NB4 (cell line): ENCODE measurements at places on chromosomes 7 and 10.
A peak's percentile ranks its signal among the peaks of the same experiment; 100 is the strongest.

GRCh38 chr10:7958442-7958841, 96.0 kb upstream of the GATA3 start:
- DNase-seq, result peak; percentile 3

- DNase-seq, result peak; percentile 56
Measured at GRCh38 chr10:79247373-79248137, 99.7 kb upstream of the PPIF start.

DNA sequence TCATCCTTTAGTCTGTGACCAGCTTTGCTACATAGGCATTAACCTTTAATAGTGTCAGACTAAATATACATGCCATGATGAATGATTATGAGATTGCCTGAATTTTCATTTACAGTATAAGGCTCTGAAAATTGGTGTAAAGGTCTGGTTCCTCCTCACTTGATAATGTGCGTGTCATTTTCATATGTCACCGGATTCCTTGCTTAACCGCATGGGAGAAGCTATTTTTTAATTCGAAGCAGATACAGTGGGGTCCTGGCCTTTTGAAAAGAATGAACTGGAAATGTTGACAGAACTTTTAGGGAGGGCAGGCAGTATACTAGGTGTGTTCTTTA, 192.4 kb upstream of the SH2B2 start:
- DNase-seq, result no peak

- no peak for DNase-seq
Measured at GRCh38 chr7:31495653-31496052, 18.2 kb upstream of the ITPRID1 start.

DNA sequence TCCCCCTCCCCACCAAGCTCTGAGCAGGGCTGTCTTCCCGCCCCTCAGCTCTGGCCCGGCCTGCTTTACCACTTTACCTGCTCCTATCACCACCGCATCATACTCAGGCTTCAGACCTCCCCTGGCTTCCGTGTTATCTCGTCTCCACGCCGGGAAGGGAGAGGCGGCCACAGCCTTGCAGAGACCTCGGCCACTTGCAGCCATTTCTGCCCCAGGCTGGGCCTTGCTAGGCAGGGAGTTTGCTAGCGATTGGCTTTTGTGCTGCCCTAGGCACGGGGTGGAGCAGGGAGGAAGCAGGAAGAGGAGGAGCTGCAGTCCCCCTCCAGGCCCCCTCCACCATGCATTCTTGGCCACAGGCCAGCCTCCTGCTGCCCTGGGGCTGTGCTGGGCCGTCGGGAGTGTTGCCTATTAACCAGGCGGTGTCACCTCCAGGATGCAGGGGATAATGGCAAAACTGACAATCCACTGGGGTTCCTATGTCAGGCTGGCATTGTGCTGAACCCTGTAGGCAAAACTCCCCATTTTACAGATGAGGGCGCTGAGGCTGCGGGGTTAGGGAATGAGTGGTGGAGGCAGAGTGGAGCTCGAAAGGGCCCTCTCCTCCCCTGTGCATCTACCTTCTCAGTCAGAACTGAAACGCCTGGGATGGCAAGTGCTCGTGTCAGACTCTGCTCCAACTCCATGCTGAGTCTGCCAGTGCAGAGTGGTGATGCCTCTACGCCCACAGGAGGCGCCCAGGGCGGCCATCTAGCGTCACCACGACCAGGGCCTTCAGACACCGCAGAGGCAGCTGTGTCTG, at the start of gene PYROXD2:
PYROXD2 (minus strand) TSS at position 251 of the 799 bp plus-strand sequence; CDS start at position 204, 47 bp downstream.
- peak; percentile 92 for DNase-seq

GRCh38 chr10:86509145-86509544, 12.4 kb downstream of the WAPL start:
- DNase-seq, result no peak

- DNase-seq, result no peak
Measured at GRCh38 chr7:147678943-147679342, 911.6 kb upstream of the C7orf33 start.

DNA sequence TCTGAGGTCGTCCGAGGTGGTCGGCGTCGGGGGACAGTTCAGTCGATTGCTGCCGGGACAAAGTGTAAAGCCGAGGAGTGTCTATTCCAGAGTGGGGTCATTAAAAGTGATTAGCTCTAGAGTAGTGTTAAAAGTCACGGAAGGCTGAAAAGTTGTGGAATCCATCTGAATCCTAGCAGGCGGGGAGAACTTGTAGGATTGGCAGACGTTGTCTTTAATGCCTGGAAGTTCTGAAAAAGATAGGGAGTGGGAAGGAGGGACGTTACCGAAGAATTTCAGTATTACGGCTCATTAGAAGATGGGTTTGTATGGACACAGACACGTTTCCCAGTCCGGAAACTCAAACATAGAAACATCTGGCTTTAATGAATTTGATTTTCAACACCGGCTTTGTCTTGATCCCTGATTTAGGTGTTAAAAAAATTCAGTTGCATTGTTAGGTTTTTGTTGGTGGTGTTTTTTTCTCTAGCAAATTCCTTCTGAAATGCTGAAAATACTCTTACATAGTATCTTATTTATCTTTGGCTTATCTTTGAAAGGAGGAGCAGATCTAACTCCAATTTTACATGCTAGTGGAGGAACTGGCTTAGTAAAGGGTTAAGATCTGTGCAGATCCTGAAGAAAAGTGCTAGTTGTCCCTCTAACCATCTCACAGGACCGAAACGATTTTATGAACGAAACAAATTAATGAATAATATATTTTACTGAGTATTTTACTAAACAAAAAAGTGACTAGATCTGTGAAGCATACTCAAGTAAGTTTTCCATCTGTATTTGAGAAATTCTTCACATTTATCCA, 900 bp downstream of the MKLN1 start:
- no peak for DNase-seq

DNA sequence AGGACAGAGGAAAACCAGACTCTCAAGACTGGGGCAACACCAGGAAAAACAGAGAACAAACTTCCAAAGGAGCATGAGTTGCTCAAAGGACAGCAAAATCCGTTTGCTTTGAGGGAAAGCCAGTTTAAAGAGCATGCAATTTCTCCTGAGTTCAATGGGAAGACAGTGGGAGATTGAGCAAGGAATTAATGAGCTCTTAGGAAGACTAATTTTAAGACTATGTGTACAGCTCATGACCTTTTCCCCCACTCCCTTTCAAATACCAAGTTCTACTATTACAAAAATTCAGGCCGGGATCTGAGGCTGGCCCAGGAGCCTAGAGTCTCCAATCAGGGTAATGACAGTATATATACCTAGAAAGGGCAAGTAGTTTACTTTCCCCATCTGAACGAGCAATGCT, 79.2 kb downstream of the EPDR1 start:
- DNase-seq, result no peak

- no peak for DNase-seq
Measured at GRCh38 chr7:132393789-132394261, 182.4 kb downstream of the PLXNA4 start.

DNA sequence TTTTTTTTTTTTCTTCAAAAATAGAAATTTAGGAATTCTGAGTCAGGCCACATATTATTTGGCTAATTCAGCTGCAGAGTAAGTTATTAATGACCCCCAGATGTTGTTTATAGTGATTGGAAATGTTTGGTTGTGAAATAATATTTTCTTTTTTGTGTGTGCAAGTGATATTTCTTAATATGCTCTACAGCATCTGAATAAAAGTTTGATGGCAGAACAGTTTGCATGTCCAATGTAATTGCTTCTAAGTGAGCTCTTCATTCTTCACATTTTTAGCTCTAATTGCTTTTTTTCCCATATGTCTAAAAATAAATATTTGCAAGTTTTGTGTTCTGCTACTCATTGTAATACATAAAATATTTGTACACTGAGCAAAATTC, 116.0 kb downstream of the ARID5B start:
- DNase-seq, result no peak

- peak; percentile 20 for DNase-seq
Measured at GRCh38 chr10:113027574-113028455, 77.8 kb downstream of the TCF7L2 start.

- DNase-seq, result no peak
Measured at GRCh38 chr7:150849204-150849775, 3.0 kb upstream of the AOC1 start.

DNA sequence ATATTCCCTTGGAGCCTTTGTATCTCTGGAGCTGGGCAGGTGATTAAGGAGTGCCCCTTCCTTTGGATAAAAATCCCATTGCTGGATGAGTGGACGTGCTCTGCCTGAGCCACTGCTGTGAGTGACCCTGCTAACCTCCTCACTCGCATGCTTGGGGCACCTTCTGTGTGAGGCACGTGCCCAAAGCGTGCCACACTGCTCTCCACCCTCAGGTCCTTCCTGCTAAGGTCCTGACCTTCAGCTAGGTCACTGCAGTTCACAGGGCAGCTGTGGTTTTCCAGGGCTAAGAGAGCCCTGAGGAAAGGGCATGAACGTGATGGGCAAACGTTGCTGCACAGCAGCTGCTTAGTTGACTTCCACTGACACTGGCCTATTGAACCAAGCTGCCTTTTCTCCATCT, 204.4 kb upstream of the COBL start:
- no peak for DNase-seq

DNA sequence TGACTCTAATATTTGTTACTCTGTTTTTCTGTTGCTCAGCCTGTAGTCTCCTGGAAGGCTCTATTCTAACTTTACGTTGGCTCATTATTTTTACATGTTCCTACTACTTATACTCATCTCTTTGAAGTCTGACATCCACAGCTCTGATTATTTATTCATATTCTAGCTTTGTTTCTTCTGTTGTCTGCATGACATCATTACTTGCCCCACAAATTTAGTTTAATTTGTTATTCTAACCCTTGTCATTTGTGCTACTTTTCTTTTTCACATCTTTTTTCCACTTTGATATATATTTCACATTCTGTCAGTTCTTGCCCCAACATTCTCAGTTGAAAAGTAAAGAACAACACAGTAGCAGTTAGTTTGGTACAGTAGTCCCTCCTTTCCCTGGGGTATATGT, 51.1 kb downstream of the KMT2E start:
- DNase-seq, result no peak
